Posterior vena cava (tissue), 2 donors: ENCODE measurements at places on chromosomes 6 and 20. TPM values are rescaled to one million over a fixed set of nuclear protein-coding genes. Genes with fewer than 3 reads are reported as not detected.
A peak's percentile ranks its signal among the peaks of the same experiment; 100 is the strongest.

GRCh38 chr6:2820415-2820814 lies 21.2 kb downstream of the SERPINB1 start:
- DNase-seq = no peak

GRCh38 chr20:32457479-32457986 lies 99.4 kb downstream of the ASXL1 start:
- peak; percentile 84 for DNase-seq

DNA sequence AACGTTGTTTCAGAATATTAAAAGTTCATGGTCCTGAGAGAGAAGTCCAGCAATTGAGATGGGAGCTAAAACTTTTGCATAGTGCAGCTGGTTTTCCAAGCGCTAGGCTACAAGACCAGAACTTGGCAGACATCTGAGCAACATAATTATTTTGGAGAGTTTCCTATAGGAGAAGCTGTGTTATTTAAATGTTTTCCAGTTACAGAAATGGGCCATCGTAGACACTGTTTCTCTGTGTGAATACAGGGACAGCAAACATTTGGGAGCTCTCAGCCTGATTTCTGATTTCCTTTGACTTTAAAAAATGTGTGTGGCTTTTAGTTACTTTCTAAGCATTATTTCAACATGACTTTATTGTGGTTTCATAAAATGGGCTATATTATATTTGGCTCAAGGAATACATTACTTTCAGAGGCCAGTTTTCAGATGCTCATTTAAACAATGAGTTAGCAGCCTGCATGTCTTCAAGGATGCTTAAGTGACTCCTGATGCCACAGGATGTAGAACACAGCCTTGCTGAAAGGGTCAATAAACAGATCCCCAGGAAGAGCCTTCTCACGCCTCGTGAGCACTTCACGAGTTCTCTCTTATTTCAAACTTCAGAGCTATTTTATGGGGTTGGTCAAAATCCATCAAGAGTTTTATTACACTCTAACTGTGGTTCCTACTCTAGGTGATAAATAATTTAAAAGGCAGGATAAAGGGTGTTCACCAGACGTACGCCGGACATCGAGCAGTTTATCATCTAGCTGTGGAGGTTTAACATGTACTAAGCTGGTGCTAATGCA lies 193.8 kb downstream of the SMOC2 start:
- DNase-seq = no peak

DNA sequence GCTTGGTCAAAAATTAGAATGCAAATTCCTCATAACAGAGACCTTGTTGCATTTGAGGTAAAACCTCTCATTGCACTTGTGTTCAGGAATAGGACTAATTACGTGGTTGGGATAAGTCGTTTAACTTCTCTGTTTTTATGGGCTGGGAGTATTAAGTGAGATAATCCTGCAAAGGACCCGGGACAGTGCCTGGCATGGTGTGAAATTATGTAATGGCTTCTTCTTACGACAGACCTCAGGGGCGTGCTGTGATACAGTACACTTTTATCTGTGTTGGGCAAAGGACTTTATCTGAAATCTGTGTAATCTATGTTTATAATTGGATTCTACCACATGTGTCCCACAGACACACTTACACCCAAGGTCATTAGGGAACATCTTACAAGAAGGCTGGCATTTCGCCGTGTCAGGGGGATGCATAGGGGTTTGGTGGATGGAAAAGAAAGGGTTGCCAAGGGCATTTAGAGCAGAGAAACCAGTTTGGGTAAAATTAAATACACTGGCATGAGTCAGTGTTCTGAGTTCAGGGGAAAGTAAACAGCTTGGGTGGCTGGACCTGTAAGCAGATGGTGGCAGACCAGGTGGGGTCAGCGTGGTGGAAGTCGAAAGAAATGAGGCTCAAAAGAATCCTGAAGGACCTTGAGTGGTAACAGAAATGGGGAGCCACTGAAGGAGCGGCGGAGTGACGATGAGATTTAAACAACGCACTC lies 17.2 kb upstream of the RTF2 start:
- DNase-seq = no peak

GRCh38 chr6:139608466-139609261 lies 234.2 kb upstream of the CITED2 start:
- DNase-seq = no peak

Gene WFDC5
- total RNA-seq = not detected

Gene VPS52
- 27.8 TPM for total RNA-seq
